ENCODE measurements at places on chromosomes 5 and 9.

GRCh38 chr9:19527663-19528062, 118.9 kb downstream of the ACER2 start:
- no peak for DNase-seq

- no peak for DNase-seq
These were observed 60.3 kb downstream of the RFK start for GRCh38 chr9:76333964-76334363.

GRCh38 chr5:109550077-109550476, 139.7 kb upstream of the MAN2A1 start:
- no peak for DNase-seq

DNA sequence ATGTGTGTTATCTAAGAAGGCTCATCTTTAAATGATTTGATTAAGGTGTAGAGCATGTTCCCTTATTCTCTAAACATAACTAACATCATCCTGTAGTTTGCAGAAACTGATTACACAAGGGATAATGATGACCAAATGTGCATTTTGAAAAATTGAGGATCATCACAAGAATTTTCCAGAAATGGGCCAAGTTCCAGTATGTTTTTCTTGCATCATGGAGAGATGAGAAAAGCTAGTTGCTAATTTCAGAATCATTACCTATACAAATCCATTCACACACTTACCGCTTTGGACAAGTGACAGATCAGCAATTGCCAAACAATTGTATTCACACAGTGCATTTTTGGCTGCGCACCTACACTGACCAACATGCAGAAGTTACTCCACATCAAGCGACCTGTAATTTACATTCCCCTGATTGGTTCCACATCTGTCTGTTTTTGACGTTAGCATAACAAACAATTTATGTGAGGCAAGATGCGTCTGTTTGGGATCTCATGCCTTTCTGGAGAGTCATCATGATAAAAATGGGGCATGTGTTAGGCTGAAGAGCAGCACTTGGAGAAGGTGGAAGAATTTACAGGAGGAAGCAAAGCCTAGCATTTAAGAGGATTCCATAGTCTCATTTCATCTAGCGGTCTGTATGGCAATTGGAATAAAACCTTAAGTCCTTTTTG, 2.8 kb upstream of the BNC2 start:
- DNase-seq = no peak

DNA sequence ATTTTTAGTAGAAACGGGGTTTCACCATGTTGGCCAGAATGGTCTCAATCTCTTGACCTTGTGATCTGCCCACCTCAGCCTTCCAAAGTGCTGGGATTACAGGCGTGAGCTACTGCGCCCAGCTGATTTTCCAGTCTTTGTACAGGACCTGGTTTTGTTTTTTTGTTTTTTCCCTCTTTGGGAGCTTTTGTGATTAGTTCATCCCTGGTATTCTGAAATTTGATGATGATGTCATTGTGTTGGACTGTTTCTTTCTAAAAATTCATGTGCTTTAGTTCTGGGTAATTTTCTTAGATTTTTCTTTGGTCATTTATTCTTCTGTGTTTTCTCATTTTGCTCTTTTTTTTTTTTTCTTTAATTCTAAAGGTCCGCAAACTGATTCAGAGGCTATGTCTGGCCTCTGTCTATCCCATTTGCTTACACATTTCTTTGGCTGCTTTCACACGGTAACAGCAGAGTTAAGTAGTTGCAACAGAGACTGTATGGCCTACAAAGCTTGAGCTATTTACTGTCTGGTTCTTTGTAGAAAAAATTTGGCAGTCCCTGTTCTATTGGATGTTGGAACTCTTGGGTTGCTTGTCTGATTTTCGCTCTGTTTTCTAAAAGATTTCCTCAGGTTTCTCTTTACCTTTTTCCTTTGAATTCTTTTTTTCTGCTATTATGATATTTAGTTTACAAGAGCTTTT, 24.8 kb downstream of the STX17 start:
- DNase-seq = no peak
